Germinal center (tissue), 1 donor: ENCODE measurements at places on chromosomes 7 and 10.

GRCh38 chr7:87156709-87157108 is 4.5 kb downstream of the DMTF1 start:
- no peak for DNase-seq

GRCh38 chr7:38122501-38122900 is 55.5 kb upstream of the STARD3NL start:
- no peak for DNase-seq

DNA sequence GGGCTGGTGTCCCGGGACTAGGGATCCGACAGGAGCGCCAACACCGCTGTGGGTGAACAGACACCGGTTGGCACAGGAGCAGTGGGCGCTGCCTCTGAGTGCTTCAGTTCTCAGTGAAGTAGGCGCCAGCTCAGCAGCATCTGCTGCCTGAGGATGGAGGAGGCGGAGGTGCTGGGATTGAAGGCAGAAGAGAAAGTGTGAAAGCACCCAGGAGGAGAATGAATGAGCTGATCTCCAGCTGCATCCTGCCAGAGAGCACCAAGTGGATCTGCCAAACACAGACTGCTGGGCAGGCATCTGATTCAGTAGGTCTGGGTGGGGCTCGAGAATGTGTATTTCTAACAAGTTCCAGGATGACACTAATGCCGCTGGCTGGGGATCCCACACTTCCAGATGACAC is 74.5 kb downstream of the LANCL2 start:
- no peak for DNase-seq

GRCh38 chr7:28507525-28508282 is 95.4 kb downstream of the CREB5 start:
- no peak for DNase-seq

DNA sequence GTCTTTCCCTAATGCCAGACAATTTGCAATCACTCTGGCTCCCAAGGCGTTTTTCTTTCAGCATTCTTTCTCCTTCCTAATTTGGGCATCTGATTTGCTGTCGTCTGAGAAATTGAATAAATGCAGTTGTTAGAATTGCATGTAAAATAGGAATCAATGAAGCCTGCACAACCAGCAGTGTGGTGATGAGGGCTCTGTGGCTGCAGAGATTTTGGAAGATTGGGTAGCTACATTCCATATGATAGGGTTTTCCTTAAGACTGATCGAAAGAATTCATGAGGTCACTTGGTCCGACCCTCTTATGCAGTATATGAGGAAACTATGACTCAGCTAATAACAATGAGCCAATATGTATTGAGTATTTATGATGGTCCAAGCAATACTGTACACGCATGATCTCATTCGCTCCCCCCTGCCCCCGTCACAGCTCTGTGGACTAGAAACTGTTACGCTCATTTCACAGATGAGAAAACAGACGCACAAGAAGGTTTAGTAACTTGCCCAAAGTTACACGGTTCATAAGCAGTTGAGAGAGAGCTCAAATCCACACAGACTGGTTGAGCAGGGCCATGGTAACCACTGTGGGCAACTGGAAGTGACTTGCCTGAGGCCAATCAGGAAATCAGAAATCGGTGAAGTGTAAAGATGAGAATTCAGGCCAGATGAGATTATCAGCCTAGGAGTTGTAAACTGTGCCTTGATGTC is 527.2 kb downstream of the GATA3 start:
- no peak for DNase-seq

DNA sequence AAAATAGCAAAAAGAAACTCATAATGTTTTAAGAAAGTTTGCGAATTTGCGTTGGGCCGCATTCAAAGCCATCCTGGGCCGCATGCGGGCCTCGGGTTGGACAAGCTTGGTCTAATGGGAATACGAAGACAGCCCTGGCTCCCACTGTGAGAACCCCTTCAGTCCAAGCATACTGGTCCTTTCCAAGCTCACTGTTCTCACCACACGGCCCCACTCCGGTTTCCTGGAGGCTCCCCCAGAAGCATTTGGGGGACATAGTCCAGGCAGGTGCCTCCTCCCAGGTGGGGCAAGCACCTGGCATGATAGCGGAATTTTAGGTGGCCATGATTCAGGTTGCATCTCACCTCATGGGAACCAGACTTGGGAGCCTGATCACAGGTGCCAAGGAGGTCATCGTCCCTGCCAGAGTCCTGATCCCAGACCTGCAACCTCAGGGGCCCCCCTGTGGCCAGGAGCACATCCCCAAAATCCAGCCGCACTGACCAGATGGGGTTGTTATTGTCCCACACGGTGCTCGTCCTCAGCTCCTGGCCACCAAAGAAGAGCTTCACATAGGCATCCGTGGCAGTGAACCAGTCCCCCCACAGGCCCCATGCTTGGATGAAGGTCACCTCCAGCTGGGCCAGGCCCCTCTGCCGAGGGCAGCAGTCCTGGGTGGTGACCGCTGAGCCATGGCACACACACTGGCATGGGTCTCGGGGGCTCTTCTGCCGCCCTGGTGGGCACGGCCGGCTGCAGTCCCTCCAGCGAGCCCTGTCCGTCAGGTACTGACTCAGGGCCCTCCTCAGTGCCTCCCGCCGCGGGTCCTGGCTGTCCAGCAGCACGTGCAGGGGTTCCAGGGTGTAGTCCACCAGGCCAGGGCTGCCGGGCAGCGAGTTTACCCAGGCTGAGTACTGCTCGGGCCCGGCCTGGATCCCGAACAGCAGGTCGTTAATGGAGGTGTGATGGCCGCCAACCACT is 4.4 kb downstream of the PRF1 start:
- no peak for DNase-seq

DNA sequence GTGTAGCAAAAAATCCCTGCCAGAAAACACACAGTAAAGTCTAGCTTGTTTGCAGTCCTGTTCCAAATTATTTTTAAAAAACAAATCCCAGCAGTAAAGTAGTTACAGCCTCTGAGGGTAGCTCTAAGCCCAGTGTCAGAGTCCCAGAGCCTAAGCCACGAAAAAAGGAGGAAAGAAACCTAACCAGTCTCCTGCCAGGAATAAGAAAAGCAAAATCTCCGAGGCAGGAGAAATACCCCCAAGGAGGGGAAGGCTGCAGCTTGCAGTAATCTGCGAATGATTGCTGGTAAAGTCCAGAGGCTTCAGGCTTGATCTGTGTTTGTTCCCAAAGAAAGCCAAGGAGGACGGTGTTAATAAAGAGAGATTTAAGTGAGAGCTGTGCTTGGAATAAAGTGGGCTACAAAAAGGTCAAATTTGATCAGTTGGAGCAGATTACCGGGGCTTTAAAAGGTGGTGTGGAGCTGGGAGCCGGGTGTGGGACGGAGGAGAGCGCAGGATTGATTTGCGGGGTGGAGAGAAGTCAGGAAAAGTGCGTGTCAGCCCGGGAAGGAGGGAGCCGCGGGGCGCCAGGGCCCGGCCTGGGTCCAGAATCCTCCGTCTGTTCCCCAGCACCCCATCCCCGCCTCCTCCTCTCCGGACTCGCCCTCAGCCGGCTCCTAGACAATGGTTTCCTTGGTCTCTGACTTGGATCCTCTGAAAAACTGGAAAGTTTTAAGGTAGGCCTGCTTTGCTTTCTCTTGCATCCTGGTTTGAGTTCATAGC is 219.4 kb upstream of the CELF2 start:
- no peak for DNase-seq

GRCh38 chr7:13448243-13448642 is 541.2 kb downstream of the ETV1 start:
- no peak for DNase-seq

DNA sequence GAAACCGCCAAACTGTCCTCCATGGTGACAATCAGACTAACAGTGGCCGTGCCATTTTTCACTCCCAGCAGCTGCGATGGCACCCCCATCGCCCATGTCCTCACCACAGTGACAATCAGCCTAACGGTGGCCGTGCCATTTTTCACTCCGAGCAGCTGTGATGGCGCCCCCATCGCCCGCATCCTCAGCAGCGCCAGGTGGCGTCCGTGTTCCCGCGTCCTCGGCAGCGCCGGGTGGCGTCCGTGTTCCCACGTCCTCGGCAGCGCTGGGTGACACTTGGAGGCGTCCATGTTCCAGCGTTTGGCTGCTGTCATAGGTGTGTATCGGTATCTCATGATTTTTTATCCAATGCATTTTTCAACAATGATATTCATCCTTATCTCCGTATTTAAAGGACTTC is 267.3 kb downstream of the PTPRN2 start:
- DNase-seq: no peak

- DNase-seq: no peak
Observed at GRCh38 chr10:6123532-6123931, 34.7 kb downstream of the RBM17 start.
